ENCODE measurements at places on chromosomes 3 and 15. TPM values are rescaled to one million over a fixed set of nuclear protein-coding genes. Genes with fewer than 3 reads are reported as not detected.

DNA sequence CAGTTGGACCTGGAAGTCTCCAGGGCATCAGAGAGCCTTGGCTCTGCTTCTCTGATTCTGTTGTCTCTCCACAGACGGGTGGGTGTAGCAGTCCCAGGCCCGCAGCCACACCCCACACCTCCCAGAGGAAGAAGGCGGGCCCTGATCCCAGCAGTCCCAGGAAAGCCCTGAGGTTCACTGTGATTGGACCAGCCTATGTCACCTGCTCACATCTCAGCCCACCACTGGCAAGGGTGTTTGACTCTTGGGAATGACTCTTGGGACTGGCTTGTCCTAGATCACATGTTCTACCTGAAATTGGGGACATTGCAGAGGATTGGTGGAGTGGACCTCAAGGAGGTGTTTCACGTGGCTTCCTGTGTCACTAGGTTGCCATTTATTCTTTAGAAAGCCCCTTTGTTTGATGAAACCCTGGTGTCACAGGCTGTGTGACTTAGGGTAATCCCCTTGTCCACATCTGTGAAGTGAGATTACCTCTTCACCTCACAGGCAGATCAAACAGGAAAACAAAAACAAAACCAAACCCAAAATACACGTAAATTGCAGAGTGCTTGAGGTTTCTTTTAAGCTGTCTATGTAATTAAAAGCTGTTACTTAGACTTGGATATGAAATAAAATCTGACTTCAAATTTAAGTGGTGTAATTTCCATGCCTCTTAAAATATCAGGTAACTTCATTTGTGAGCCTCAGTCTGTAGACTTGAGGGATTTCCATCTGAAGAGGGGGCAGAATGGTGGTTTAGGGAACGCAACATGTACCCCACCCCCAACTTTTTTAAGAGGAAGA, 26.7 kb downstream of the FLNB start:
- ATAC-seq: peak; percentile 99

DNA sequence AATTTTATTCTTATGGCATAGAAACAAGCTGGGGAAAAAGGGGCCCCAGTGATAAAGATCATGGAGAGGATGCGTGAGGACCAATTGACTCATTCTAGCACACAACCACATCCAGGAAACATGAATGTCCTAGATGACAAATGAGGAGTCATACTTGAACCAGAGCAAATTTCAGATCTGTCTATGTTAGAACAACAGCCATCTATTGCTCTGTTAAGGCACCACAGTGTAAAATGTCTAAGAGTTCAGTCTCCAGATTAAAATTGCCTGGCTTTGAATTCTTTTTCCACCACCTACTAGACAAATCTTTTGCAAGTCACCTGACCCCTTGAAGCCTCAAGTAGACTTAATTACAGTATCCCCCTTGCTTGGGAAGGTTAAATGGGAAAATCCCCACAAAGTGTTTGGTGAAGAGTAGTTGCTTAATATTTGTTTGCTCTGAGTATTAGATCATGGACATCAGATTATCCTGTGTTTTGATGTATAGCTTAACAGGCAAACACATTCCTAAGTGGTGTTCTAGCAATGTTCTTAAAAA, 258.7 kb upstream of the TGFBR2 start:
- ATAC-seq: peak; percentile 98

- no peak for ATAC-seq
Measured at GRCh38 chr3:182906036-182906435, 74.3 kb downstream of the DCUN1D1 start.

GRCh38 chr3:23114432-23114831, 88.7 kb upstream of the UBE2E2 start:
- no peak for ATAC-seq

The PLD1 gene
- 2.5 TPM for total RNA-seq

The MYZAP gene
- not detected for total RNA-seq
